ENCODE measurements at places on chromosomes 7 and 10.

- DNase-seq, result no peak
Observed at GRCh38 chr10:71229726-71230655, 17.6 kb downstream of the UNC5B start.

GRCh38 chr10:120729547-120729946, 121.6 kb upstream of the WDR11 start:
- DNase-seq, result no peak

GRCh38 chr10:102831322-102832071, 5.7 kb downstream of the CYP17A1 start:
- no peak for DNase-seq

DNA sequence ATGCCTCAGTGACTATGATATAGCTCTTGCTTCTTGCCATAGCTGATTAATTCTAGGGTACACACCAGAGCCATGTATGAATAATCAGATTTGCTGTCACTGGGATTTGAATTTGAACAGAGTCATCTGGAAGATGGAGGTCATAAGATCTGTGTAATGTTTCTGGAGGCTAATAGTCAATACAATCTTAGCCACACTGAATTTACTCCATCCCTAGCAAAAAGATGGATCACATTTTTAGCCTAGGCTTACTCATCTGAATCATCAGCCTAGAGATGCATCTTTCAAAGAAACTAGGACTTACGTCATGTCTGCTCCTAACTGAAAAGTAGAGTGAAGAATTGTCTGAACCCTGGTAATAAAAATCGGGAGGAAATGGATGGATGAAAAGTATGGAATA, 142.3 kb upstream of the ZNF804B start:
- DNase-seq, result no peak

DNA sequence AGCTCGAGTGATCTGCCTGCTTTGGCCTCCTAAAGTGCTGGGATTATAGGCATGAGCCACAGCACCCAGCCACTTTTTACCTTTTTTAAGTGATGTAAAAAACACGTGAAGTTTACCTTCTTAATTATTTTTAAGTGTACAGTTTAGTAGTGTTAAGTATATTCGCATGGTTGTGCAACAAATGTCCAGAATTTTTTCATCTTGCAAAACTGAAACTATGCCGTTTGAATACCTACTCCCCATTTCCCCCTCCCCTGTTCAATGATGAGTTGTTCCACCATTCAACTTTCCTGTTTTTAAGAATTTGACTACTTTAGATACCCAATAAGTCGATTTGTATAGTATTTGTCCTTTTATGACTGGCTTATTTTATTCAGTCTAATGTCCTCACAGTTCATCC, 10.9 kb downstream of the NRBF2 start:
- DNase-seq, result no peak

GRCh38 chr7:4227105-4228010, 454.7 kb upstream of the FOXK1 start:
- DNase-seq, result no peak
